Stimulated activated CD8-positive, alpha-beta memory T cell treated with anti-CD3 and anti-CD28 coated beads, Interleukin-15, amount 100 ng/mL, for 24 hours (primary cell): ENCODE measurements at places on chromosomes 7 and 10.
A peak's percentile ranks its signal among the peaks of the same experiment; 100 is the strongest.

DNA sequence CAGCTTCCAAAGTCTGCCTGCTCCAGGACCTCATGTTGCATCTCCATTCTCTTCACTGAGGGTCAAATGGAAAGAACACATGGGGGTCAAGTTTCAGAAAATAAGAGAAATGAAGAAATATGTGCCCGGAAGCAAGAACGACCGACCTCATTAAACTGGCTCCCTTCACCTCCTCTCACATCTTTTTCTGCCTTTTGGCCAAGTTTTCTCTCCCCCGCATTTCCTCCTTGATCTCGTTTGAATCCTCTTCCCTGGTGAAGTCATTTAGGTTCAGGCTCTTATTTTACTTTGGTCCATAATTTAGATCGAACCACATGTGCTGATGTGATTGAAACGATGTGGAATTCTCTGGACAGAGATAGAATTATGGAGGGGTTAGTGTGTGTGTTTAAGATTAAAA is 44.2 kb downstream of the EGFR start:
- no peak for DNase-seq

DNA sequence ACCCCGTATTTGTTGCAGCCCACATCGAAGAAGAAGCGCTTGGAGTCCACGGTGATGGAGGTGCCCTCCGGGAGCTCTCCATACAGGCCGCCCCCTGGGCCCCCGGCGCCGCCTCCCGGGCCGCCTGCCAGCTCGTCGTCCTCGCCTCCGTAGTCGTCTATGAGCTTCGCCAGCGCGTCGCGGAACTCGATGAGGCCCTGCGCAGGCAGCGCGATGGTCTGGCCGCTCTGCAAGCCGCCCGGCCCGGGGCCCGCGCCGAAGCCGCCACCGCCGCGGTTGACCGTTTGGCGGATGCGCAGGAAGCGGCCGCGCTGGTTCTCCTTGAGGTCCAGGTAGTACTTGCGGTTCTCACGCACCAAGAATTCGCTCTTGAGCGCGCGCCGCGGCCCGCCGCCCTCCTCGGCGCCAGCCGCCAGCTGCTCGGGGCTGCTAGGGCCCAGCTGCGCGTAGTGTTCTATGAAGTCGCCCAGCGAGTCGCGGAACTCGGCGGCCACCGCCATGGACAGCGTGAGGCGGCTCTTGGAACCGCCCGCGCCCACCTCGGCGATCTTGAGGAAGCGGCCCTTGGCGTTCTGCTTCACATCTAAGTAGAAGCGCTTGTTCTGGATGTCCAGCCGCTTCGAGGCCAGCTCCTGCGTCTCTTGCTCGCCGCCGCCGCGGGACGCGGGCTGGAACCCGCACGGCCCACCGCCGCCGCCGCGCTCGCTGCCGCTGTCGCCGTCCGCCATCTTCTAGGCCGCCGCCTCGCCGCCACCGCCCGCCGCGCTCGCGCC is 523 bp downstream of the PURB start:
- DNase-seq = peak; percentile 37

GRCh38 chr10:29323367-29323766 is 34.5 kb downstream of the LYZL1 start:
- no peak for DNase-seq

GRCh38 chr10:78972160-78972946 is 96.4 kb upstream of the ZMIZ1 start:
- no peak for DNase-seq

GRCh38 chr7:159125104-159125954 is 19.3 kb downstream of the VIPR2 start:
- DNase-seq = no peak

GRCh38 chr7:64463636-64464375 is 99.1 kb downstream of the ZNF680 start:
- no peak for DNase-seq

DNA sequence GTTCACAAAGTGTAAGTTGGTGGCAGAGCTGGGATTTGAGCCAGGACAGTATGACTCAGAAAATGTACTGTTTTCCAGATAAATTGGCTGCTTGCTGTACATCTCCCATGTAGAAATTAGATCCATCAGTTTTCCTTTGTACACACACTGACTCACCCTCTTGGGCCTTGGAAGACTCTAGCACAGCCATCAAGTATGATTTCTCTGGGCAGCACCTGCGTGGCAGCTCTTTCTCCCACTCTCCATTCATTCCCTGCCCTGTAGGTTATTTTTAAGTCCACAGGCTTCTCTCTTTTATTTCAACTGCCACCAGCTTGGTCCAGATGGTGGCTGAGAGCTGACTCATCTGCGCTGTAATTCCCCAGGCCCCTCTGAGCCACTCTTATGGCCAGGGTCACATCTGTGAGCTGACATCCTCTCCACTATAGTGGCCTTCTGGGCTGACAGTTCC is 28.3 kb upstream of the SDK1 start:
- DNase-seq = no peak

GRCh38 chr7:107017965-107018719 is 26.4 kb upstream of the PRKAR2B start:
- no peak for DNase-seq

DNA sequence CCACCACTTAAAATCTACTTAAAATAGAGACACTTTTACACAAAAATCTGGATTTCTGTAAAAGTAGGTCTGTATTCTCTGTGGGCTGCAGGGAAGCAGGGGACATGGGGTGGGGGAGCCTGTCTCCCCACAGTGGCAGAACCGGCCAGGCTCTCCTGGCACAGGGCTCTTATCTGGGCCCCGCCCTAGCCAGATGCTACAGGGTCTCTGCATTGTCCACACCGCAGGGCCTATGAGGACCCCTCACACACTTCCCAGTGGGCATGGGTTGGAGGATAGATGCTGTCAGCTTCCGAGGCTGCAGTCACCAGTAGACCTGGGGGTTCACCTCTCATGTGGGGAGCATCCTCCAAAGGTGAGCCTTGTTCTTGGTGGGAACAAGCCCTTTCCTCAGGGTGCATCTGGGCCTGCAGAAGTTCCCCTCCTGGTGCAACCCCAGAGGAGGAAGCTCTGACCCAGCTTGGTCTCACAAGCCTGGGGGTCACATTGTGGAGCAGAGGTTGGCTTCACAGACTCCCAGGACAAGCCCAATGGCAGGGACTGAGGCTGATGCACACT is 15.4 kb upstream of the MYL7 start:
- no peak for DNase-seq

- no peak for DNase-seq
These were observed 60.7 kb downstream of the CHCHD3 start for GRCh38 chr7:133021196-133021595.

GRCh38 chr7:159263430-159263829 is 118.8 kb upstream of the VIPR2 start:
- DNase-seq = no peak

GRCh38 chr7:6092953-6093354 is 61.8 kb downstream of the ANKRD61 start:
- no peak for DNase-seq

DNA sequence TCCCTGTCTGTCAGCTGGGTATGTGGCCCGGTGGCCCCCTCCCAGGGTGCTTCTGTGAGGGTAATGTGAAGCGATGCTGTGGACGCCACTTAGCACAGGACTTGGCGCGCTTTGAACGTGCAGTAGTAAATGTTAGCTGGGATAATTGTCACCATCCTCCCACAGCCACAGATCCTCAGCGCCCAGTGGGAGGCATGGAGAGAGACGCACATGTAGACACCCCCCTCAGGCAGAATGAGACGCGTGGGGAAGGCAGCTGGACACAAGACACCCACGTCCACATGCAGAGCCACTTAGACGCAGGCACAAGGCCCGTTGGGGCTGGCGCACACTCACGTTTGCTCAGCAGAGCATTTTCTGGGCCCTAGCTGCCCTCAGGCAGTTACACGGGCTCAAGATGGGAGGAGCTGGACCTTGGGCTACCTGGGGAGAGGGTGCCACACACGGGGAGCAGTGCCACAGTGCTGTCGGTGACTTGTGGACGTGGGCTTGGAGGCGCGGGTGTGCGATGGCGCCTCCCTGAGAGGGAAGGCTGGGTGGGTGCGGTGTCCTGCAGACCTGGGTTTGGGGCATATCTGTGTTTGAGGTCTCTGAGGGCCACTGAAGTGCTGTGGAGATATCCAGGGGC is 26.4 kb downstream of the ADCYAP1R1 start:
- DNase-seq = no peak

GRCh38 chr7:126495001-126495400 is 757.7 kb downstream of the GRM8 start:
- DNase-seq = no peak

DNA sequence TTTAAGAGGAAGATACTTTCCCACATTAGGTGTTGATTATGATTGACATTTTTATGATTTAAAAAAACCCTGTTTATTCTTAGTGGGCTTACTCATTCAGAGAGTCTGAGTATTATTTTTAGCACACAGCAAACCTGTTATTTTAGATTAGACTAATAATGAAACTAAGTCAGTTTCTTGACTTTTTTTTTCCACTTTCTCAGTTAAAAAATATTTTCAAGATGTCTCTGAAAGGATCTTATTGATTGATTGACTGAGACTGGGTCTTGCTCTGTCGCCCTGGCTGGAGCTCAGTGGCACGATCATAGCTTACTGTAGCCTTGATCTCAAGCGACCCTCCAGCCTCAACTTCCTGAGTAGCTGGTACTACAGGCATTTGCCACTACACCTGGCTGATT is 20.4 kb upstream of the INPP5F start:
- no peak for DNase-seq

- DNase-seq = no peak
These were observed 31.6 kb downstream of the ADRA2A start for GRCh38 chr10:111108441-111108840.

DNA sequence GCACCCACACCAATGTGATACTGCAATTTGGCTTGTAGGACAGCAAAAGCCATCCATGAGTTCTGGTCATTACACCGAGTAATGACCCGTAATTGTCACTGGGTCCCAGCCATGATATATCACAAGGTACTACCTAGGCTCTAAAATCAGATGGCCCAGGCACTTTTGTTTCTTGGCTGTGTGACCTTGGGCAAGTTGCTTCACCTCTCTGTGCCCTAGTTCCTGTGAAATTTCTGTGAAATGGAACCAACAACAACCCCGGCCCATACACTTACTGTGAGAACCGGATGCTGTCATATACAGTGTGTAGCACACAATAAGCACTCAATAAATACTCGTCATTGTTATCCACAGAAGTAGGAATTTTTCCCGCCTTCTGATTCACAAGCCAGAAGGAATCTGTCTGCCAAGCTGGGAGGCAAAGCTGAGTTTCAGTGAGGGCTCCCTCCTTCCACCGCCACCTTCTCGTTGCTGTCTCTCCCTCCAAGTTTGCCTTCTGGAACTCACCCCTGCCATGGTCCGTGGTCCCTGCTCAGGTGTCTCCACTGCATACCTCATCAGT is 6.4 kb upstream of the CYTH3 start:
- no peak for DNase-seq

GRCh38 chr10:119177708-119178371 is 772 bp downstream of the PRDX3 start:
- no peak for DNase-seq

- no peak for DNase-seq
These were observed 69.5 kb downstream of the ARID5B start for GRCh38 chr10:61971003-61971325.

DNA sequence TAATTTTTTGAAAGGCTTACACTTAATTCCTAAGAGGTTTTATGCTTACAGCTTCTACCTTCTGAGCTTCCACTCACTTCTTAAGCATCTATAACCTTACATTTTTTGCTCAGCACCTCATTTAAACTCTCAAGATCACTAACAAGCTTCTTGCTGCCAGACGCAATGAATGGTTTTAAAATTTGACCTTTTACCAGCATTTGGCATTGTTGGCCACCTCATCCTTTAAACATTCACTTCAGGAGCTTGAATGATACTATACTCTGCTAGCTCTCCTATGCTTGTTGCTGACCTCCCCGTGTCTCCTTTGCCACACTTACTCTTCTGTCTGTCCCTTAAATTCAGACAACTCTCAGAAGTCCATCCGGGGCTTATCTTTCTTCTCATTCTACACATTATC is 37.7 kb upstream of the ODAD2 start:
- no peak for DNase-seq

DNA sequence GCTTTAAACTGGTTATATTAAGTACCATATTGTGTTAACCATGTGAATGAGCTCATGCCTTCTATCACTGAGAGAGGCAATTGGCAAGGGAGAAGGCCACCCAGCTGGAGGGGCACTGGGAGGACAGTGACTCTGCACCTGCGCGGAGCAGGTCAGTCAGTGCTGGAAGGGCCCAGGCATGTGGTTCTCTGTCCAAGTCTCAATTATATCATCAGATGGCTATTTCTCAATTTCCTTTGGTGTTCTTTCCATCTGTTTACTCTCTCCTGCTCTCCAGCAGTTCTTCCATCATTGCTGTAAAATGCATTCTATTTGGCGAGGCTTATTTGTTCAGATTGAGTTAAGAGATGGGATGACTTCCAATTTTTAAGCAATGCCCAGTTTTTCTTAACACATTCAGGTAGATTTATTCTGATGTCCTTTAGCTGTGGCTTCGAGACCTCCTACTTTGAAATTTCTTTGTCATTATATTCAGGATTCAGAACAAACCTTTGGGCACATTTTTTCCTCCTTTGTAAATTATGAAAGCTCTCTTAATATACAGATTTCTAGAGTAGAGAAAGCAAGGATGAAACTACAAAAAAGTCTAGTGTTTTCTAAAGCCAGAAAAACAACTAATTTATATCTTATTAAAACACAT is 159.3 kb downstream of the BMPER start:
- no peak for DNase-seq

- DNase-seq = no peak
These were observed 103.2 kb upstream of the TMEM106B start for GRCh38 chr7:12107841-12108254.

- DNase-seq = no peak
These were observed 142.2 kb upstream of the VWC2 start for GRCh38 chr7:49631071-49631815.

DNA sequence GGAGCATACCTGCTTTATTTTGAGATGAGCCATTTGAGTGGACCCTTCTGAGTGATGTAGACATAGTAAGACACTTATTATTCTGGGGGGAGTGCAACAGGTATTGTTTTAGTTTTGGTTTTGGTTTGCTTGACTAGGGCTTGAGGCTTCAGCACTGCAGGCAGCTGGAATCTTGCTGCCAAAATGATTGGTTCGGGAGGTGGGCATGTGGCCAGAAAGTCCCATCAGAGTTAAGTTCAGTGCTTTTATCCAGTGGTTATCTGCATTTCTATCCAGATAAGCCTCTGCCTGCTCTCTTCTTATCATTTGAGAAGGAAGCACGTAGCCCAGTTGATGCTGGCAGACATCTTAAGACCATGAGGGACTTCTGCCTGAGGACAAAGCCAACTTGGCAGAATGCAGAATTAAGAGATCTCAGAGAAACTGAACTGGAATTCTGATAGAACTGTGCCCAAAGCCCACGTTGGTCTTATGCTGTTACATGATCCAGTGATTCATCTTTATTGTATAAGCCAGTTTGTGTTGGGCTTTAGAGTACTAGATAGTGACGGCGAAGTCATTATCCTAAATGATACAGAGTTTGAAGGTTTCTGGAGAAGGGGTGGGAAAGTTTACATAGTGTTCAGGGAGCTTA is 9.6 kb upstream of the JAZF1 start:
- no peak for DNase-seq

DNA sequence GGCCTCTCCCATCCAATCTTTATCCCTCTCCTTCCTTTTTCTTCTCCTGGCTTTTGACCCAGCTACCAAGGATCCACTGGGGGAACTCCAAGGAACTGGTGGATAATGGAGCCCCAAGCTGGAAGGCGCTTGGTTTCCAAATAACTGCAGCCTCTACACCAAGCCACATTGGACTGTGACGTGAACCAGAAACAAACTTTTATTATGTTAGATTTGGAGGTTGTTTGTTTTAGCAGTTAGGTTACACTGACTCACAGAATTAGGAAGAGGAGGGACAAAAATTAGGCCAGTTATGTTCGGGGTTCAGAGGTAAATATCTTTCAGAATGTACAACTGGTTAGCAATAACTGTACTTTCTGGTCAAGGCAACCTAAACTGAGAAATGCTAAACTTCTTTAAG is 21.3 kb upstream of the ANK3 start:
- DNase-seq = no peak
